Naive B cell (primary cell): ENCODE measurements at places on chromosomes 4 and X. TPM values are rescaled to one million over a fixed set of nuclear protein-coding genes. Genes with fewer than 3 reads are reported as not detected.

- DNase-seq = no peak
Observed at GRCh38 chrX:23118890-23119527, 119.2 kb downstream of the DDX53 start.

DNA sequence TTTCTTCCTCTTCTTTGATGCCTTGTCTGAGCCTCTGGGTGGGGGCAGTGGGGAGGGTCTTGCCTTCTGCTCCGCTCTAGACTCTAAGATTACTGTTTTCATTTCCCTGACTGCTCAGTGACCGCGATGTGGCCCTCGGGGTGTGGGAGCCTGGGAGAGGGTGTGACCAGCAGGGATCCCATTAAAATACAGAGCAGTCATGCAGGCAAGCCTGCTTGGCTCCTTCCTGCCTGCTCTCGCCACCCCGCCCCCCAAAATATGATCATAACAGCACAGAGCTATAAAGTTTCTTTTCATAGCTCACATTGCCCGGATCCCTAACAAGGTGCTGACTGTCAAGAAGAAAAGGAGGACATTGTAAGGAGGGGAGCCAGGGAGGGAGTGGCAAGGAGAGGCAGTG lies 332.9 kb downstream of the RAB28 start:
- no peak for DNase-seq

Gene MMRN1
- not detected for polyA plus RNA-seq

Gene ANK2
- 0.24 TPM for polyA plus RNA-seq

DNA sequence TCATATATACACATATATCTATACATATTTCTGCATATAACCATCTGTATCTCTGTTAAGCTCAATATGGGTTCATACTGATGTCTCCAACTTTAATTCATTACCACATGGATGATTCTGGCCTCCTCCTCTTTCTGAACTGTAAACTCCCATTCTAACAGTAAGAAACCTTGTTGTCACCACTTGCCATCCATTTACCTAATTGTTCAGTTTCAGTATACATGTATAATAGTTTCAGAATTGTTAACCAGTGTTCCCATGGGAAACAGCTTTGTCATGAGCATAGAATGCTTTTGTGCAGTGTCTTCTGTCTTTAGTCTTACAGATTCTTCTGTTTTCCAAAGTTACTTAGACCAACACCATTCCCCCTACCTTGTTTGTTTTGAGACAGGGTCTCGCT lies 35.9 kb downstream of the SLC9A6 start:
- no peak for DNase-seq

DNA sequence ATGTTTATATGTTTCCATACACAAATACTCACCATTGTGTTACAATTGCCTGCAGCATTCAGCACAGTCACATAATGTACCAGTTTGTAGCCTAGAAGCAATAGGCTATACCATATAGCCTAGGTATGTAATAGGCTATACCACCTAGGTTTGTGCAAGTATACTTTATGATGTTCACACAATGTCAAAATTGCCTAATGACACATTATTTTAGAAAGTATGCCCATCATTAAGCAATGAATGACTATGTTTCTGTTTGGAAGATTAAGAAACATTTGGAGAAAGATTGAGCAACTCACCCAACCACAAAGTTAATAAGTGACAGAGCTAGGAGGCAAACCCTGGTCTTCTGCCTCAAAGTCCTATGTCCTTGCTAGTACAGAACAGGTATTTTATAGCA lies 96.8 kb upstream of the GRIA3 start:
- DNase-seq = no peak

Gene FOXR2
- not detected for polyA plus RNA-seq

Gene FAM114A1
- polyA plus RNA-seq = 0.43 TPM

- DNase-seq = no peak
Observed at GRCh38 chr4:243426-243825, 61.8 kb downstream of the ZNF732 start.

Gene OCIAD1
- polyA plus RNA-seq = 190 TPM

DNA sequence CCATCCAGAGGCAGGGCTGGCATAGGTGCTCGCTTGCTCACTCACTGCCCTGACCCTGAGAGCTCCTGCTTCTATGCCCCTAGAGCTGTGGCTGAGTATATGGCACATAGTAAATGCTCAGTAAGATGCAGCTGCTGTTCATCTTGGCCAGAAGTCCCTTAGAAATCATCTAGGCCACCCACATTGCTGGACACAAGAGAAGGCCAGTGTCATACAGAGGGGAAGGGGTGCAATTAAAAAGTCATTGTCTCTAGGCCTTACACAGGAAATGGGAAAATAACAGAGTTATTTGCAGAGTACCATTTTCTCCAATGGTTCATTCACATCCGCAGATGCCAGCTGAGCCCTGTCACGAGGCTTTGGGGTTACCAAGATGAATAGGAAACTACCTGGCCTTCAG lies 88.8 kb downstream of the MAMLD1 start:
- DNase-seq = no peak

DNA sequence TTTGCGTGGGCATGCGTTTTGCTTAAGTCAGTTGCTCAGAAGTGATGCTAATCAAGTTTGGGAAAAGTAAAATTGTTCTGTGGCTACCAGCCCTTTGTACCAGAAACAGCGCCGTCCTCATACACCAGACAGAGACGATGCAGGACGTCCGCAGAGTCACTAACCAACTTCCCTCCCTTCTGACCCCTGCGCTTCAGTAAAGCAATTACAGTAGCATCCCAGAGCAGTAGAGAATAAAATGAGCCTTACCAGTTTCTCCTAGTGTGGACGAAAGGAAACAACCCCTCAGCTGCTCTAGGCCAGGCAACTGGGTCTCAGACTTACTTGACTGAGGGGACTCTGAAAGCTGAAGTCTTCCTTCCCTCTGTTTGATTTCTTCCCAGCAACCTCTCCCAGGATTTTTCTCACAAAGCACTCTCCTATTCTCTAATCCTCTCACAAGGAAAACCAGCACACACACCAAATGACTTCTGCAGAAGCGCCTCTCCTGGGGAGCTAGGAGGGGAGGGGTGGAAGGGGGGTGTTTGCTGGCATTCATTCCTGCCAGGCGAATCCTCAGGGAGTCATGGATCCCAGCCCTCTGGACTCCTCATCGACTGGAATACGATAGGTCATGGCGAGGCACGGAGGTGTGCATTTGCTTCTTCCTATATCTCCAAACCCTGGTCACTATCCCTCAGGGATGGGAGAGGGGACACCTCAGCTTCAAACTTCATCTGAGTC lies 56.0 kb upstream of the MID1 start:
- DNase-seq = no peak

DNA sequence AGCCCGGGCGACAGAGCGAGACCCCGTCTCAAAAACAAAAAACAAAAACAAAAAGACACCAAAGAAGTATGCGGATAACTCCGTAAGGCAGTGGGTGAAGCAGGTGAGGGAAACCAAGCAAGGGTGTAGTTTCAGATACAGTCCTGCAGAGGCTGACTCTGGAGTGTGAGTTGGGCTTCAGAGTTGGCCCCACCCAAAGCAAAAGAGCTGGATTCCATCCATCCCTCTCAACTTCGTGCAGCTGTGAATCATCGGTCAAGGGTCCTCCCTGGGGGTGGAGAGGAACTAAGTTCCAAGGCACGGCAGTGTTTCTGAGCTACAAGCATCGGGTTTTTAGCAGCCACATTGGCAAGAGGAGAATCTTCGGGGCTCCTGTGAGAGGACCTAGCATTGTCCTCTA lies 43.9 kb upstream of the FAM9A start:
- DNase-seq = no peak

GRCh38 chr4:180674619-180675358 lies 1568.4 kb upstream of the TENM3 start:
- no peak for DNase-seq

Gene UGT2B11
- polyA plus RNA-seq = not detected

- DNase-seq = no peak
Observed at GRCh38 chr4:89136525-89136924, 25.2 kb downstream of the TIGD2 start.

- DNase-seq = no peak
Observed at GRCh38 chrX:80098038-80098437, 83.5 kb downstream of the TBX22 start.

DNA sequence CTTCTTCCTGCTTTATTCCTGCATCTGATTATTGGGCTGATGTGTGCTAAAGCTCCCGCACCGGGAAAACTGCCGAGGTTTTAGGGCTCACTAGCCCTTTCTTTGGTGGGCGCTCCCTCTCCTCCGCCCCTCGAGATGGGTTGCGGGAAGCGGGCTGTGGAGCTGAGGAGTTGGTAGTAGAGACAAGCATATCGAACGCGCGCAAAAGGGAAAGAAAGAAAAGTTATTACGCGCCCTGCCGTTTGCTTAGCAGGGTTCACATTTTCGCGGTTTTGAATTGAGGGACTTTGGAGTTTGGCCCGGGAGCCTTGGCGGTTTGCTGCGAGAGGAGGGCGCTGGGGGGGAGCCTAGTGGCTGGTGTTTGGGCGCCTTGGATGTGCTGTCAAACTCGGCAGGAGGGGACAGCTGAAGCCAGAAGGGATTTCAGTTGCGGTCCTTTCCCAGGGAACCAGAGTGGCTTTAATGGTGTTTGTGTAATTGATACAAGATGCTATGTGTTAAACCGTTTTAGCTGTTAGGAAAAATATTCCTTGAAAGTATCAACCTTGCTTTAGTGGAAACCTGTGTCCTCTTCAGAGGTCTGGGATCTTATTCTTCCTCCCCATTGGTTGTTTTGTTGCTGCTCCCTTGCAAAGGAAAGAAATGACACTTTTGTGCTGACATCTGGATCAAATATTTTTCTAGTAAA lies 1.1 kb downstream of the GAB1 start:
- DNase-seq = no peak

- DNase-seq = no peak
Observed at GRCh38 chr4:71066737-71067716, 73.6 kb downstream of the DCK start.

DNA sequence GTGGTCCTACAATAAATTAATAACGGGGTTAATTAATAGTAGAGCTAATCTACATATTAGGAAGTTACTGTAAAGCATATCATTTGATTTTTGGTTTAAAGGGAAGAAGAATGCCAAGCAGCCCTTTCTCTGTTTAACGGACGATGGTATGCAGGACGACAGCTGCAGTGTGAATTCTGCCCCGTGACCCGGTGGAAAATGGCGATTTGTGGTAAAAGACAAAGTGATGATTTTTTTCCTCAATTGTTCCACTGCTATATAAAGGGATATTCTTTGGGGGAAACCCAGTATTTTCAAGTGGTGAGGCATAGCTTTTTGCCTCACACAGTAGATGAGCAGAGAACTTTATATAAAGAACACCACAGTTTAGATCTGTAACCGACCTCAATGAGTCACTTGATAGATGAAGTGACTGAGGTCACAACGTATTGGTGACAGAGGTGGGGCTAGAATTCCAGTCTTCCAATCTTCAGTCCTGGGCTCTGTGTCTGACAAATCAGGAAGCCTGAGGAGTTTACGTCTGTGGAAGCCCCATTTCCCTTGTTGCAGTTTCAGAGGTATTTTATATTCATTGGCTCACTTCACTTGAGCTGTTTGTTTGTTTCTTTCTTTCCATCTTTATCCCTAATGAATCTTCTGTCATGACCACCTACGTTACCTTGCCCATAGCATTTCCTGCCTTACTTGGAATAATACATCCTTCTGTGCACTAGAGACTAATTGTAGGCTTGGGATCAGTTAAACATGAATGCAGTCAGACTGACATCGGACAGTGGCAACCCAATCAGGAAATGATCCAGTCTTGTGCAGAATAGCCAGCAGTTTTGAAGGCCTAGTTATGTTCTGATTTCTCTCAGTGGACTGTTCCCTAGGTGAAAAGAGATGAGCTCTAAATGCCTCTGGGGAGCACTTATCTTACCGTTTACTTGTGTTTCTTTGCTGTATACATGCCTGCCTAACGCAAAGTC lies 30.1 kb downstream of the ZRSR2 start:
- DNase-seq = no peak

DNA sequence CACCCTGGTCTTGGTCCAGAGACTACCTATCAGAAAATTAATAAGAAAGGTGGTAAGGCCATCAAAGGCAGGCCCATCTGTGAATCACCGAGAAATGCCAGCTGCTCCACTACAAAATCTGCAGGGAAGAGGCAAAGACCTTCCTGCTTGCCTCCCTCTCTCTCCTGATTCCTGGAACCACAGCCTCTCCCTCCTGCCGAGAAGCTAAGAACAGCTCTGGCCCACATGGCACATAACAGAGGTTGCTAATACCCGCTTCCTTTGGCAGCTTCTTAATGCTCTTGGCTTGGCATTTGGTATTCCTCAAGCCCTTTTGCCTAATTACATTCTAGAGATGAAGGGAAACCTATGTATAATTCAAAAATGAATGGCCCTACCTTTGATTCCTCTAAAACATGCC lies 32.9 kb downstream of the RAI2 start:
- no peak for DNase-seq

DNA sequence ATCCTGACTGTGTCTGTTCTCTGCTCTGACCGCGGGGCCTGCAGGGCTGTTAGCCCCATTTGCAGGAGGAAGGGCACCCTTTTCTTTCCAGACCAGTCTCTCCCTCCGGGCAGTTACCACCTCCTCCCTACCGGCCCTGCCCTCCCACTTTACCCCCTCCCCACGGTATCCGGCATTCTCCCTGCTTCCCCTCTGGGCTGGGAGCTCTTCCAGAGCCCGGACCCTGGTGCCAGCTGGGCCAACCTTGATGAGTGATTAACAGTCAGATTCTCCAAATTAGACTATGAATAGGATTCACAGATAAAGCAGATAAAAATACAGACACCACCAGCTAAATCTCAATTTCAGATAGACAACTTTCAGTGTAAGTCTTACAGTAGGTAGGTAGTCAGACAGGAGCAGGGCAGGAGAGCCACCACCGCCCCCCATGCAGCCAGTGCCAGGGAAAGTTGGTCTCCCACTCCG lies 23.4 kb upstream of the WFS1 start:
- no peak for DNase-seq

Gene COX18
- polyA plus RNA-seq = 5.7 TPM

GRCh38 chr4:135244696-135245095 lies 1043.1 kb upstream of the PABPC4L start:
- no peak for DNase-seq

- no peak for DNase-seq
Observed at GRCh38 chr4:143346206-143346605, 9.5 kb downstream of the GAB1 start.

- DNase-seq = no peak
Observed at GRCh38 chrX:68061206-68061535, 372.1 kb downstream of the OPHN1 start.

Gene PPP4R3C
- not detected for polyA plus RNA-seq

- no peak for DNase-seq
Observed at GRCh38 chr4:173254646-173255045, 79.5 kb downstream of the HMGB2 start.

Gene GPC3
- polyA plus RNA-seq = not detected

DNA sequence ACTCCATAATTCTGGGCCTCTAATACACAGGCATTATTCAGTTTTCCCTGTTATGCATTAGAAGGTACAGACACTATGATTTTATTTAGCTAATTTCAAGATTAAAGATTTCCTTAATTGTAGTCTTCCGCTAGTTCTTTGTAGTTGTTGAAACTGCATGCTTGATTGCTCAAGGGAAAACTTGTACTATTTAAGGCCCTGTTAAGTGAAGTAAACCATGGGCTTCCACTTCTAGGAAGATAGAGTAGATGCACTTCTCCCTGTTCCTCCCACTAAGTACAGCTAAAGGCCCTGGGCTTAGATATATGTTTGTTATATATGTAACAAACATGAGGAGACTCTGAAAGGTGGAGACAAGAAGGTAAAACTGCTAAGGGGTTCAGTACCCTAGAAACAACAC lies 215.8 kb upstream of the LEF1 start:
- no peak for DNase-seq

- no peak for DNase-seq
Observed at GRCh38 chr4:77344784-77345183, 187.8 kb downstream of the CCNG2 start.

GRCh38 chr4:125323654-125324053 lies 8.9 kb downstream of the FAT4 start:
- no peak for DNase-seq
